ENCODE measurements at places on chromosomes 11 and 22.

GRCh38 chr11:57407010-57407920 is 16.8 kb upstream of the PRG2 start:
- DNase-seq, result no peak

DNA sequence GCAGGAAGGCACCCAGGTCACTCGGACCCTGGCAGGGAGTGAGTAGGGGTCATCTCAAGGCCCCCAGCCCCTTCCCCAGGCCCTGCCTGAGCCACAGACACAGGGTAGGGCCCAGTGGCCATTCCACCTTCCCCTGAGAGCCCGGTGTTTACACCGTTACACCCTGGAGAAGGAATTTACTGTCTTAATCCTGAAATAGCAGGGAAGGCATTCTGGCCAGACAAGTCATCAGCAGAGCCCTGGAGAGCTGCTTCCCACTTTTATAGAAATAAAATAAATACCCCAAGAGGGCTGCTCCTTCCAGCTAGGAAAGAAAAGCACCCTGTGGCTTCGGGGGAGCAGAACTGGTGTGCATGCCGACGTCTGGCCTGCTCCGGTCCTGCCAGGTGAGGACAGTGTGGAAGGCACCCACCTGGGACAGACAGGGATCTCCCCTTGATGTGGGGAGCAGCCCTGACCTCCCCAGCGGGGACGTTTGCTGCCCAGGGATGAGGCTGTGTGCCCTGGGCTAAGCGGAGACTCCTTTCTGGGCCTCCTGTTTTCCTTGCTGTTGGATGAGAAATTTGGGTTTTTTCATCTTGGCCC is 180.0 kb downstream of the MN1 start:
- DNase-seq, result no peak

DNA sequence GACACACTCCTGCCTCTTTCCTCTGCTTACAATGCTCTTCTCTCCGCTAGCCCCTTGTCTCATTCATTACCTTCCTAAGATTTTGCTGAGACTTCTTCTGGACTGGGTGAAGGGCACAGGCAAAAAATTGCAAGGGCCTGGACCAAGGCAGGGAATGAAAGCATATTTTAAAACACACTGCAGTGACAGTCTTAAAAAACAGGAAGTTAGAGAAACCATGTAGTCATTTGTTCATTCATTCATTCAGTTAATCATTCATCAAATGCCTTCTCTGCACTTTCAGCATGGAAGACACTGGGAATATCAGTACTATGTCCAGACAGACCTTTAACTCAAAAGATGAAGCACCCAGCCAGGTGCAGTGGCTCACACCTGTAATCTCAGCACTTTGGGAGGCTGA is 44.9 kb upstream of the SWAP70 start:
- no peak for DNase-seq

DNA sequence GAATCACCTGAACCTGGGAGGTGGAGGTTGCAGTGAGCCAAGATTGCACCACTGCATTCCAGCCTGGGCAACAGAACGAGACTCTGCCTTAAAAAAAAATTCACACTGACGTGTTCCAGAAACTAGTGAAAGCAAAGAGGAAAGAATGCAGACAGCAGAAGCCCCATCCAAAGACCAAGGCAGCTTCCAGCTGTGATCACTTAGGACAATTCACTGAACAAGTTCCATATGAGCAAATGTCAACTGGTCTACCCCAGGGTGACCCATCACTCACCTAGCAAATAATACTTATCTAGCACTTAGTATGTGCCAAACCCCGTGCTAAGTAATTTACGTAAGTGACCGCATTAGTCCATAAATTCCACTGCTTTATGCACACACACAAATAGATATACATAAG is 138.9 kb downstream of the LARGE1 start:
- no peak for DNase-seq

DNA sequence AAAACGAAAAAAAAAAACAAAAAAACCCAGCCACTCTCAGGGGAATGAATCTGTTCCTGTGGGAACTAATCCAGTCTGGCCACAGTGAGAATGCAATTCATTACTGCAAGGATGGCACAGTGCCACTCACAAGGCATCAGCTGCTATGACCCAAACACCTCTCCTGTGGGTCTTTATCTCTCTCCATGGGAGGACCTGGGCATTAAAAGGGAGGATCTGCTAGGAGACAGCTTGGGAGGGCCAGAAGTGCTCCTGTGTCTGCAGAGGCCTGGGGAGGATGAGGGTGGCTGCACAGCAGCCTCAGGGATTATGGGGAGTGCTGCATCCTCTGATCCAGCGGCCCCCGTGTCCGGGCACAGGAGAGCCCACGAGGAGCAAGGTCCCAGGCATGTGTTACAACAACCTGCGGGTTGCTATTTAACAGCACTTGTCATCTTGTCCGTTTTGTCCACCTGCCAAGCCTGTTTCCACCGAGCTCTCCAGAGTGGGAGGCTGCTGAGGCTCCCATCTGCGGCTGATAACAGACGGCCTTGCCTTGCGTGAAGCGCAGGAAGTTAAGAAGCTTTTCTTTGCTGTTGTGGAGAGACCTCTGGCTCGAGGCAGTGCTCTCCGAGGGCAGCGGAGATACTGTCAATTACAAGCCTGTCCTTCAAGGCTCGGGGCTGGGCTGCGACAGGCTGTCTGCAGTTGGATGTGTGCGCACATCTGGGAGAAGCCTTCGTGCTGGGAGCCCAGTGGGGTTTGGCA is 97.7 kb downstream of the NXPE2 start:
- no peak for DNase-seq

- no peak for DNase-seq
Measured at GRCh38 chr11:111870113-111870512, 1.3 kb downstream of the ALG9 start.

- DNase-seq, result no peak
Measured at GRCh38 chr11:42047637-42048555, 588.4 kb upstream of the LRRC4C start.

DNA sequence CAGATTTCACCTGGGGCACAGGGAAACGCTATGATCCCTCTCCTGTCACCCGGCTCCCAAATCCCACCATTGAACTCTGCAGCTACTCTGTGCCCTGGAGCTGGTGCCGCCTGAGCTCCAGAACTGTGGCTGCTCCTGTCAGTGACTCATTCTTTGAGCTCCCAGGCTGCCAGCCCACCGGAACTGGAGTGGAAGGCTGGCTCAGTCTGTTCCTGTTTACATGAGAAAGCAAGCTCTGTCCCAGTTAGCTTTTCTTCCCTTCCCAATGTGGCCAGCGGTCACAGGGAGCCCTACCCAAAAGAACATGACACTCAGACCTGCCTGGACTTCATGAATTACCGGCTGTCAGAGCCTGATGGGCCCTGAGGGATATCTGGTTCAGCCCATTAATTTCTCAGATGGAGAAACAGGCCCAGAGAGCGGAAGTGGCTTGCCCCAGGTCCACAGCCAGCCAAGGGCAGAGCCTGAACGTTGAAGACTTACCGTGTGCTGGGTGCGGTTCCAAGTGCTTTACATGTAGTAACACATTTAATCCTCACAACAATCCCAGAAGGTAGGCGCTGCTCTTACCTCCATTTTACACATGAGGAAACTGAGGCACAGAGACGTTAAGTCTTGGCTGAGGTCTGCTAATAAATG is 23.8 kb upstream of the IGSF22 start:
- DNase-seq, result no peak

GRCh38 chr11:70364745-70365543 is 33.4 kb upstream of the CTTN start:
- peak; percentile 31 for DNase-seq

DNA sequence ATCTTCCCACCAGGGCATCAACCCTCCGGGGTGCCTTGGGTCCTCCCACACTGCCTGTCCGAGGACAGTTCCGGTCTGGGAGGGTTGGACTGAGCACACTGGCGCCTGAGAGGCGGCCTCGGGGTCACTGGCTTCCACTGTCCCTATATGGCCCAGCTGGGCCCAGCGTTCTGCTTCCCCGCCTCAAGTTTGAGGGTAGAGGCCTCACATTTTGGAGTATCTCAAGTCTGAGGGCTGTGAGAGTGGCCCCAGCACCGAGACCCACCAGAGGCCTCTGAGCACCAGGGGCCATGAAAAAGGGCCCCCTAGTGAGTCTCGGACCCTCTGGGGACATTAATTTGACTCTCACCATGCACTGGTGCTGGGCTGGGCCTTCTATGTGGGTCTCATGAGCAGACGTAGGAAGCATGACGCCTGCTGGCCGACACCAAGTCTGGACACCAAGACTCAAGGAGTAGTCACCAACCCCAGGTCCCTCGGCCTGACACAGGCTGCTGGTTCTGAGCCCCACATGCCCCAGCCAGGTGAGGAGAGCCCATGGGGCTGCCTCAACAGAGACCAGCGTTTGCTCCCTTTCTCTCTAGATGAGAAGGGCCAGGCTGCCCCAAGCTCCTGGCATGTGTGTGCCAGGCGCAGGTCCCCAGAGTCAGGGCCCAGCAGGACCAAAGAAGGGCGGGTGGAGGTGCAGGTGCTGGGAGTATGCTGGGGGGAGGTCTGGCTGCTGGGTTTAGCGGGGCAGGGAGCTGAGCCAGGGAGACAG is 27.5 kb downstream of the ARVCF start:
- no peak for DNase-seq

GRCh38 chr11:74403607-74404321 is 5.5 kb upstream of the PGM2L1 start:
- DNase-seq, result no peak

DNA sequence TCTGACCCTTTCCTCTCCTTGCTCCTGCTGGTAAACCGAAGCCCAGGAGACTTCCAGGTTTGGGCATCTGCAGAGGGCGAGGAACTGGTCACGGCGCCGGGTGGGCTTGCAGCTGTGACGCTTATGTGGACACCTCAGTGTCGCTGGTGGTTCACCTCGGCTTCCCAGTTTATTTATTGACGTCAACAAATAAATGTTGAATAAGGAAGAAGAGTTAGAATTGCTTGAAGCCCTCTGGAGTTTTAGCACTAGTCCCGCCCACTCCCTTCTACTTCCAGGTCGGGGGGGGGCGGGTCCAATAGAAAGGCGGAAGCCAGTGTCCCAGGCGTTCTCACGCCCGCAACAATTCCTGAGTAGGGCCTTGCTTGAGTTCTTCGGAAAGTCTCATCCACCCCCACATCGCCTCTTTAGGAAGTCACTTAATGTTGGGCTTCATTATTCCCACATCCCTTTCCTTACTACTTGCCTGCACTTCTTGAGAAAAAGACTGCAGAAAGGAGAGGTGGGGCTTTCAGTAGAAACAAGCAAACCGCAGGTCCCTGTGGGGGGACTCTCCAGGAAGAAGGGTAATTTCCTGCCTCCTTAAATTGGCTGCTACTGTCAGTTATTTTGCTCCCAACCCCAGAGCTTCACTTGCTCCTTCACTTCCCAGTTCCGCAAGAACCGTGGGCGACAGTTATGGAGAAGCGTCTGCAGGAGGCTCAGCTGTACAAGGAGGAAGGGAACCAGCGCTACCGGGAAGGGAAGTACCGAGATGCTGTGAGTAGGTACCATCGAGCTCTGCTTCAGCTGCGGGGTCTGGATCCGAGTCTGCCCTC is at the start of gene TTC9C:
TTC9C (plus strand) TSS at position 316 of the 818 bp plus-strand sequence; CDS start at position 679, 363 bp downstream.
- peak; percentile 58 for DNase-seq
